Posterior vena cava (tissue), 2 donors: ENCODE measurements at places on chromosomes 11 and 22. TPM values are rescaled to one million over a fixed set of nuclear protein-coding genes. Genes with fewer than 3 reads are reported as not detected.

- DNase-seq = peak; percentile 90
These were observed 91.0 kb downstream of the FEZ1 start for GRCh38 chr11:125404811-125405790.

GRCh38 chr11:120055646-120056045 is 82.3 kb downstream of the TRIM29 start:
- DNase-seq = no peak

GRCh38 chr11:82899957-82900276 is 313 bp downstream of the PRCP start:
- no peak for DNase-seq

DNA sequence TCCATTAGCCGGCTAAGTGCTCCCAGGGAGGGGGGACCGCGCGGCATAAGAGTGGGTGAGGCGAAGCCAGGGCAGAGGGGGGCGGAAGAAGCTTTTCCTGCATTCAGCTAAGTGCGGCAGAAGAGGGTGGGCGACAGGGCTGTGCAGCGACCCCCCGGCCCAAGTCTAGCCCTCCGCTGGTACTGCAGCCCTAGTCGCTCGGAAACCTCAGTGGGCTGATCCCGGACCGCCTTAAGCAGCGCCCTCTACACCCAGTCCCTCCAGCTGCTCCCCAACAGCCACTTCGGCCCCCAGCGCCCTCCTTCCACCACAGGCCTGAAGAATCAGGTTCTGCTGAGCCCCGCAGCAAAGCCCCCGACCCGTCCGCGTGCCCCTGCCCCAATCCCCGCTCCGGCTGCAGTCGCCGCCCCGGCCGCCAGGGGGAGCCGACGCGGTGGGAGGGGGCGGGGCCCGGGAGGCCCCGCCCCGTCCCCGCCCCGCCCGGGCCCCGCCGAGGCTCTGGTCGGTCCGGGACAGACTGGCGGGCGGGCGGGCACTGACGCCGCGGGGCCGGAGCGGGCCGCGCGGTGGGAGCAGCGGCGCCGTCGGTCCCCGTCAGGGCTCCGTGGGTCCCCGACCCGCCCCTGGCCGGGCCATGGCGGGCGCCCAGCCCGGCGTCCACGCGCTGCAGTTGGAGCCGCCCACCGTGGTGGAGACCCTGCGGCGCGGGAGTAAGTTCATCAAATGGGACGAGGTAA is at the start of gene PLCB3:
PLCB3 (plus strand) TSS at position 515 of the 737 bp plus-strand sequence; CDS start at position 635, 120 bp downstream.
- DNase-seq = no peak

- DNase-seq = no peak
These were observed 1.4 kb downstream of the HTR3B start for GRCh38 chr11:113906038-113906437.

- peak; percentile 95 for DNase-seq
These were observed 122.6 kb upstream of the SORL1-AS1 start for GRCh38 chr11:121575250-121575962.

DNA sequence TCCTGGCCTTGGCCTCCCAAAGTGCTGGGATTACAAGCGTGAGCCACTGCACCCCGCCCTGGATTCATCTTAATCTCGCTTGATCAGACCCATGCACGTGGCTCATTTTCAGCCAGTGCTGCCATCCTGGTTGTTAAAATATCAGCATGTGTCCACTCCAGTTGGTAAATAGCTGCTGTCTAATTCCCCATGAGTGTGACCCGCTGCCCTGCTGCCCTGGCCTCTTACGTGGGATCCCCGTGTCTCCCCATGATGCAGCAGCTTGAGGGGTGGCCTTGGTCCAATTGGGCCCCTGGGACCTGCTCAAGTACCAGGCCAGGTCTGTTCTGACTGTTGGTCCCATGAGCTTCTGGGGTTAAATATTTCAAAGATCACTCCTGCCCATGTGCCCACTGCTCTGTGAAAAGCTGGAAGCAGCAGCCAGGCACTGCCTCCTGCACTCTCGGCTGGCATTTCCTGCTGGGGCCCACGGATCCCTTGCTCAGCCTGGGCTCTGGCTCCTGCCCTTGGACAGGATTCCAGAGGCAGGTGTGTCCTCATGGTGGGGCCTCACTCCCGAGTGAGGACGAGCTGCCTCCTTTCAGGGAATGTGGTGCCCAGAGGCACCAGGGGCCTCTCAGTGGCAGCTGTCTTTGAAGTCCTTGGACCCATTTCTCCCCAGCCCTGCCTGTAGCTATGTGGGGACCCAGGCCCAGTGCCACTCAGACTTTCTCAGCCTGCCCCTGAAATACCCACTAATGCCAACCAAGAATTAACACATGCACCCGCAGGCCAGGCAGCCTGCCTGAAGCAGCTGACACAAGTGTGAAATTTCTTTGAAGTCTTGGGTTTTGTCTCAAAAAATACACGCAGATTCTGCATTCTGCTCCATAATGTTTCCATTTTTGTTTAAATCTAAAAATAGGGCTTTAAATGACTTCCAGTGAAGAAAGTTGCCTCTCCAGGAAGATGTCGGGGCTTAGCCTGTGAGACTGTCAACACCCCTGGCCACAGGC is 38.1 kb upstream of the PRDM11 start:
- peak; percentile 52 for DNase-seq

Gene LRRC55
- total RNA-seq = not detected

Gene KCNJ1
- not detected for total RNA-seq

Gene RCOR2
- 2.7 TPM for total RNA-seq

DNA sequence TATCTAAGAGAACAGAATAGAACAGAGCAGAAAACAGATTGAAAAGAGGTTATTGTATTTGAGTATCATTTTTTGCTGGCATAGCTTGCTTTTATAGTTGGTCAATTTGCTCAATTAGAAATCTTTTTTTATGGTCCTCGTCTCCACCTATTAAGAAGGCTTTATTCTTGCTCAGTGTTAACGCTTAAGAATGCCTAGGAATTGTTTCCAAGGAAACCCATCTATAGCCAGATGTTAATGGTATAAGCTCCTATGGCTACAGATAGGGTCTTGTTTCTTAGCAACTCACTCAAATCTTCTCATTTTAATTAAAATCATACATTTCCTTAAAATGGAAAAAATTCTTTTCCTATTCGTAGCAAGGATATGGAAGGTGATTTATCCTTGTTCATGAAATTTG is 392.3 kb downstream of the TMEM135 start:
- DNase-seq = no peak

Gene PLEKHB1
- total RNA-seq = 2.8 TPM

- no peak for DNase-seq
These were observed 2.2 kb upstream of the VWCE start for GRCh38 chr11:61297341-61297740.

Gene IGLL1
- not detected for total RNA-seq

- peak; percentile 55 for DNase-seq
These were observed 25.1 kb upstream of the FXYD6 start for GRCh38 chr11:117901601-117902000.

Gene AP1B1
- 53.7 TPM for total RNA-seq

Gene RBMXL2
- not detected for total RNA-seq

DNA sequence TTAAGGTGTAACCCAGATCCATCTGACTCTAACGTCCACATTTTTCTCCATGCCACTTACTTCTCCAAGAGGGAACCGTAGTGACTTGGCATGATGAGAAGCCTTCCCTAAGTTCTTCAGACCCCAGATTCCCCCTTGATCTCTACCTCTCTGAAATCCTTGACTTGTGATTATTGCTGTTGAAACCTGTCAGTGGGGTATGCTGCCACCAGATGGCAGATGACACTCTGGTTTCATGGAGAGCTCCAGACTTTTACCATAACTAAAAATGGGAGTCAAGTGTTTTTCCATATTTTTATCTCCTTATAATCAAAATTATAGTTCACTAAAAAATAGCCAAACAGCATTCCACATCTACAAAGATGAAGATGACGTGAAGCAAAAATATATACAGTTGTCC is 504.2 kb downstream of the SOX6 start:
- no peak for DNase-seq

Gene KCNQ1
- total RNA-seq = 7.2 TPM

GRCh38 chr11:79440571-79441460 is at the start of gene TENM4:
Gene TENM4, minus strand, starts transcription at chr11:79441030. Its CDS starts 371,086 bp downstream, at chr11:79069944.
- peak; percentile 87 for DNase-seq

- no peak for DNase-seq
These were observed 4.4 kb upstream of the FOXRED2 start for GRCh38 chr22:36510966-36511881.

Gene RAC2
- 12.9 TPM for total RNA-seq

DNA sequence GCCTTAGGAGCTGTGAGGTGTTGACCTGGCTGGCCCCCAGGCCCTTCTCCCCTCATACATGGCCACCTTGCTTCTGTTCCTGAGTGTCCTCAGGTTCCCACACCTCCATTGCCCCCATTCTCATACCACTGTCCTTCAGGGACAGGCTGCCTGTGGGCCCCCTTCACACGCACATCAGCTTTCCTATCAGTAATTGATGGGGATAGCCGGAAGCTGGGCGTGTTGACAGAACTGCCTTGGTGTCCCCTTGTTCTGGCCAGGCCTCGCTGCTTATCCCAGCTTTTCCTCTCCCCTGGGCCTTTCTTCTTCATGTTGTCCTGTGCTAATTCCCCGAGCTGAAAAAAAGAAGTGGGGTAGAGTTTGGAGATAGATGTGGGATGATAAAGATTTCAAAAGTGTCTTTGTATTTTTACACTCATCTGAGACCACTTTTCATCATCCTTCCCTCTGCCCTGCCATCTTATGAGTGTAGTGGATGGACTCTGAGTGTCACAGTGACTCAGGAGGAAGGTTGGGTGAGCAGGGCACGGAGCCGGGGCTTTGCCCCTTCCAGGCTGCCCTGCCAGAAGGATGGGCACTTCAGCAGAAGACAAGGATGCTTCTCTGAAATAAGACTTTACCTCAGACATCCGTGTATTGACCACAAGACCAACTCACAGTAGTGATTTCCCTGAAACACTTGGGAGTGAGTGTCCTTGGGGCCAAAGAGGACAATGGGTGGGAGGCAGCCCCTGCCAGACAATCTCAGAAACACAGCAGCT is 42.8 kb downstream of the MED15 start:
- peak; percentile 59 for DNase-seq

GRCh38 chr11:116933961-116934360 is 96.5 kb upstream of the APOA1 start:
- no peak for DNase-seq
